Left lung (tissue), 14 donors: ENCODE measurements at places on chromosomes 6 and 20. TPM values are rescaled to one million over a fixed set of nuclear protein-coding genes. Genes with fewer than 3 reads are reported as not detected.
A peak's percentile ranks its signal among the peaks of the same experiment; 100 is the strongest.

GRCh38 chr20:15251171-15251570 is 913.8 kb upstream of the FLRT3 start:
- DNase-seq, result no peak
- H3K4me3 ChIP-seq, result no peak overlapping the region
- H3K27me3 ChIP-seq, result no peaks in the 10 kb centered on the region
- no peaks in the 10 kb centered on the region for H3K36me3 ChIP-seq

DNA sequence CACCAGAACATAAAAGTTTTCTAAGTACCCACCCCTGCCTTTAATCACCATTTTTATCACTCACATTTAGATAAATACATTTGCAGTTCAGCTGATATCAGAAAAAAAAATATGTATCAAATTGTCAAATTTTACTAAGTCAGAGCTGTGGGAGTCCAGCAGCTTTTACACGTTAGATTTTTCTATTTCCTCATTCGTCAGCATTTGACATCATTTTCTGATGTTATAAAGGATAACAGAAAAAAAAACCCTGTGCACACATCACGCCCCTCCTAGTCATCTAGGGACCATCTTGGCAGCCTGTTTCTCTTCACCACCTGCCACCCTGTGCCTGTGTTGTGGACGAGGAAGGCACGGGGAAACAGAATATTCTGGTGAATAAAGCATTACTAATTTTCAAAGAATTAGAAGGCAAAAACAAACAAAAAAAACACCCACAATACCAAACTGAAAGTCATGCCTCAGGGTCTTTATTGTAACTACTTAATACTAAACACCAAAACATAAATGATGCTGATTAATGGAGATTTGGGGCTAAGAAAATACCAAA is 12.4 kb downstream of the B4GALT5 start:
- H3K27me3 ChIP-seq, result no peaks in the 10 kb centered on the region
- peaks cover 17% of the 10 kb centered on the region for H3K4me1 ChIP-seq
- no peaks in the 10 kb centered on the region for H3K36me3 ChIP-seq
- H3K4me3 ChIP-seq, result no peak overlapping the region
- H3K27ac ChIP-seq, result peak overlapping the region; percentile 52

Gene ZNF334
- 6.2 TPM for total RNA-seq

GRCh38 chr20:62732842-62733525 is 24.3 kb downstream of the NTSR1 start:
- no peaks in the 10 kb centered on the region for H3K36me3 ChIP-seq
- H3K27me3 ChIP-seq, result peaks cover 61% of the 10 kb centered on the region
- H3K4me1 ChIP-seq, result peaks cover 64% of the 10 kb centered on the region
- H3K4me3 ChIP-seq, result no peak overlapping the region
- no peak for DNase-seq
- no peak overlapping the region for H3K27ac ChIP-seq

DNA sequence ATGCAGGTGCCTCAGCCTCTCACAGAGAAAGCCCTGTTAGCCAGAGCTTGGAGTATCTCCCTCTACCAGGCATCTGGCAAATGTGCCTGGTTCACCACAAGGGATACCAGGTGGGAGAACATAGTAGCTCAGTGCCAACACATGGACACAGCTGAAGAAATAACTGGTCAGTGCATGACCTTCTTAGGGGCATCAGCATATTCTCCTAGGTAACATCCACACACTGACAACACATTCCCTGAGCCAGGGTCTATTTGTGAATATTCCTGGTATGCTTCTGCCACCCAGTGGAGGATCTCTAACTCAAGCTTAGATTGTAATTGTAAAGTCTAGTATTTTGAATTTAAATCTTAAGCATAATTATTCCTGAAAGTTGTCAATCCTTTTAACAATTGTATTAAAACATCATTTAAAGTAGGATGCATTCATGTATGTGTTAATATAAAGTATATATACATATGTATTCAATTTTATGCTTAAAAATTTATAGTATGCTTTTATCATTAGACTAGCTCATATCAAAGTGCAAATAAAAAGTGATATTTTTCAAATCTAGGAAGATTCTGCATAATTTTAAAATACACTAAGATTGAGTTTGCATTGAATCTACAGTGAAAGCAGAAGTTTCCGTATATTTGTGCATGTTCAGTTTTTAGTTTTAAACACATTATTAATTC is 45.3 kb upstream of the COL21A1 start:
- H3K4me1 ChIP-seq, result peaks cover 7% of the 10 kb centered on the region
- no peak for DNase-seq
- no peaks in the 10 kb centered on the region for H3K27me3 ChIP-seq
- no peaks in the 10 kb centered on the region for H3K36me3 ChIP-seq
- H3K27ac ChIP-seq, result no peak overlapping the region

DNA sequence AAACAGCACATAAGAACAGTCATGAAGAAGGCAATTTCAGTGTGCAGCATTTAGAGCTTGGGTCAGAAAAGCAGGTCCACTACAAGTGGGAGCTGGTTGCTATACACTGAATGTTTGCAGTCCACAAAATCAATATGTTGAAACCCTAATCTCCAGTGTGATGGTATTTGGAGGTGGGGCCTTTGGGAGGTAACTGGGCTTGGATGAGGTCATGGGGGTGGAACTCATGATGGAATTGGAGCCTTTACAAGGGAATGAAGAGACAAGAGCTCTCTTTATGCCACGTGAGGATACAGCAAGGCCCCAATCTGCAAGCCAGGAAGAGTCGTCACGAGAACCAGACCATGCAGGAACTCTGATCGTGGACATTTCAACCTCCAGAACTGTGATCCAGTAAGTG is 216.7 kb upstream of the SLC35B3 start:
- no peak for DNase-seq
- no peaks in the 10 kb centered on the region for H3K36me3 ChIP-seq
- no peaks in the 10 kb centered on the region for H3K27me3 ChIP-seq
- H3K27ac ChIP-seq, result no peak overlapping the region
- no peak overlapping the region for H3K4me3 ChIP-seq
- no peaks in the 10 kb centered on the region for H3K4me1 ChIP-seq

Gene RCAN2
- total RNA-seq, result 28.1 TPM

GRCh38 chr20:4443016-4443415 is 278.7 kb upstream of the PRND start:
- no peak for DNase-seq
- no peaks in the 10 kb centered on the region for H3K36me3 ChIP-seq
- H3K27ac ChIP-seq, result no peak overlapping the region
- no peaks in the 10 kb centered on the region for H3K4me1 ChIP-seq
- no peaks in the 10 kb centered on the region for H3K27me3 ChIP-seq

- DNase-seq, result peak; percentile 72
- H3K4me3 ChIP-seq, result no peak overlapping the region
- H3K27ac ChIP-seq, result peak overlapping the region; percentile 75
- no peaks in the 10 kb centered on the region for H3K36me3 ChIP-seq
- H3K27me3 ChIP-seq, result peaks cover 17% of the 10 kb centered on the region
Measured at GRCh38 chr6:41639809-41640371, 1.6 kb downstream of the MDFI start.

Gene ZSCAN16
- total RNA-seq, result 3.0 TPM

DNA sequence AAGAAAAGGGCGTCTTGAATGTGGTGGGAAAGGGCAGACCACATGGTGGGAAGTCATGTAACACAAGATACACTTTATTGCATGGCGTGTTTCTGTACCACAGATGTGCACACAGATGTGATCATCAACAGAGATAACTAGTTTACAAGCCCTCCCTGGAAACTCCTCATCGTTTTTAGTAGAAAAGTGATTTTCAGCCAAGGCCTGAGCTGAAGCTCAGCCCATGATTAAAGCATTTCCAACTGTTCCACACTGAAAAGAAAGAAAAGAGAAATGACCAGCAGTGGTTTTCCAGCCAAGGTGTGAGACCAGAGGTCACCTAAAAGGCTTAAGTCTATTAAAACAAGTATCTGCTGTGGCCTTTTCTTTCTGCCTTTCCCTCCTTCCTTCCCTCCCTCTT is 463.9 kb upstream of the JAG1 start:
- no peak for DNase-seq
- no peaks in the 10 kb centered on the region for H3K4me1 ChIP-seq
- no peak overlapping the region for H3K27ac ChIP-seq
- H3K27me3 ChIP-seq, result no peaks in the 10 kb centered on the region
- H3K36me3 ChIP-seq, result no peaks in the 10 kb centered on the region

DNA sequence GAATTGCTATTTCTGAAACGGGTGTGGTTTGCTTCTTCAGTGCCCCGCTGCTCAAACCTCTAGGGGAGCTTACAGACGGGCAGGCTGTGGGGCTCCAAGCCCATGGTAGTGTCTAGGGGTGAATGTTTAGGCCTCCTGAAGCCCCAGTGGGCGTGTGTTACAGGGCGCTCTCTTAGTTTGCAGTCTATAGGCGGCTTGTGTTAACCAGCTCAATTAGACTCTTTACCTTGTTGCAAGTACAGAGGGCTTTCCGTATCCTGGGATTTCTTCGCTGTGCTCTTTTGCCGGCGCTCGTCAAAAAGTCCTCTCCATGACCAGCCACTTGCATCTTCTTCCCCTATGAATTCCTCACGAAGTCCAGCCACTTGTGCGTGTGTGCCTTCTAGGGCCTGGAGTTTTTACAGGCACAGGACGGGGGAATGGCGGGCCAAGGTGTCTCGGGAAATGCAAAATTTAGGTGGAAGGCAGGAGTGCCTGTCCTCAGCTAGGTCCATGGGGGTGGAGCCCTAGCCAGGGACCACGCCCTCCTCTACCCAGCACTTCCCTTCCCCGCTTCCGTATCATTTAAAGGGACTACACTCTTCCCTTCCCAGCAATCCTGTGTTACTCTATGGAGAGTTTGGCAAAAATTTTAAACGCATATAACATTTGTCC is 94.5 kb downstream of the HTR1B start:
- H3K4me3 ChIP-seq, result peak overlapping the region; percentile 36
- no peaks in the 10 kb centered on the region for H3K27me3 ChIP-seq
- no peak for DNase-seq
- H3K27ac ChIP-seq, result no peak overlapping the region
- no peaks in the 10 kb centered on the region for H3K4me1 ChIP-seq

DNA sequence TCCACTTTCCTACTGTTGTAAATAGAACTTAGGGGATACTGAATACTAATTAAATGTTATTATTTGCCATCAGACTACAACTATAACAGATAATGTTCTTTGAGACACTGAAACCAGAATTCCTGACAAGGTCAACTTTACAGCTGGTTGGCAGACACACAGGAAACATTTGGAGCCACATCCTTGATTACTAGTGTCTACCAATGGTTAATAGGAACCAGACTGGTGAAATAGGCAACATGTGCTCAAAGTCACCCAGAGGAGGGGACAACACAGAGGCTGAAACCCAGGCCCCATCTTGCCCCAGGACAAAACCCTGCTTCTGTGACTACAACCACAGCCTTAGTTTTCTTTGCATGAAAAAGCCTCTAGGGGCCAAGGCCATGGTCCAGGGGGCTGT is 47.8 kb upstream of the NT5E start:
- H3K36me3 ChIP-seq, result no peaks in the 10 kb centered on the region
- H3K27me3 ChIP-seq, result no peaks in the 10 kb centered on the region
- no peak overlapping the region for H3K27ac ChIP-seq
- no peak overlapping the region for H3K4me3 ChIP-seq

DNA sequence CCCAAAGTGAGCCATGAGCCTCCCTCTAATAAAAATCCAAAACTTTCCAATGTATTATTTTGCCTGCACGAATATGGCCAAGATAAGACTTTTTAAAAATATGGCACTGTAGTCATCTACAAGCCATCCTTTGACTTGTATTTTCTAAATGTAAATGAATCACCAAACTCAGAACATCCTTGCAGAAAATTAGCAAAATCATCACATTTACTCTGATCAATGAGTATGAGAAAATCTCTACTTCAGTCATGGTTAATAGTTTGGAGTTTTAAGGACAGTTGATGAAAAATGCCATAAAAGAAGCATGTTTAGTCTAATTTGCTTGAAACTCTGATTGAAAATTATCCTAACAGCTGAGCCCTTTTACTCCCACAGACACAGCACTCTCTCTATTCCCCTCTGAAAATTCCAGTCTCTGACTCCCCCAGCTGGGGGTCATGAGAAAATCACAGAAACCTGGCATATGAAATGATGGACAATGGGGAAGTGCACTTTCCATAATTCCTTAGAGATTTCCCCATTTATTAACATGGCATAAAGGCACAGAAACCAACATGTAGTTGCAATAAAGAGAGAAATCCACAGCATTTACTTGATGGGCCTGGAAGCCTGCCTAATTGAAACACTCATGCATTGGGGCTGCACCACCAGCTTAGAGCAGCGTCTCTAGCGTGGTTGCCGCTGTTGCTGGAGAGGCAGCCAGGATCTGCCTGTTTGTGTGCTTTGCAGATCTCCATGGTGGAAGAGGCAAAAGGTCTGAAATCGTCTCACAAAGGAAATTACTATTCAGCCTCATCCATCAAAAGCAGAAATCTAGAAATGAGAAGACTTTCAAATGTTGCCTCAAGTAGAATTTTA is 214.0 kb downstream of the WDR27 start:
- no peak overlapping the region for H3K27ac ChIP-seq
- peaks cover 8% of the 10 kb centered on the region for H3K4me1 ChIP-seq
- H3K27me3 ChIP-seq, result no peaks in the 10 kb centered on the region

Gene PRL
- total RNA-seq, result 0.39 TPM

Gene CD164
- total RNA-seq, result 266 TPM

Gene TPBG
- total RNA-seq, result 19.3 TPM

GRCh38 chr6:26296857-26297648 is 67.9 kb upstream of the BTN3A2 start:
- H3K27ac ChIP-seq, result no peak overlapping the region
- peaks cover 37% of the 10 kb centered on the region for H3K27me3 ChIP-seq
- H3K36me3 ChIP-seq, result no peaks in the 10 kb centered on the region

Gene FAM110A
- total RNA-seq, result 21.5 TPM

DNA sequence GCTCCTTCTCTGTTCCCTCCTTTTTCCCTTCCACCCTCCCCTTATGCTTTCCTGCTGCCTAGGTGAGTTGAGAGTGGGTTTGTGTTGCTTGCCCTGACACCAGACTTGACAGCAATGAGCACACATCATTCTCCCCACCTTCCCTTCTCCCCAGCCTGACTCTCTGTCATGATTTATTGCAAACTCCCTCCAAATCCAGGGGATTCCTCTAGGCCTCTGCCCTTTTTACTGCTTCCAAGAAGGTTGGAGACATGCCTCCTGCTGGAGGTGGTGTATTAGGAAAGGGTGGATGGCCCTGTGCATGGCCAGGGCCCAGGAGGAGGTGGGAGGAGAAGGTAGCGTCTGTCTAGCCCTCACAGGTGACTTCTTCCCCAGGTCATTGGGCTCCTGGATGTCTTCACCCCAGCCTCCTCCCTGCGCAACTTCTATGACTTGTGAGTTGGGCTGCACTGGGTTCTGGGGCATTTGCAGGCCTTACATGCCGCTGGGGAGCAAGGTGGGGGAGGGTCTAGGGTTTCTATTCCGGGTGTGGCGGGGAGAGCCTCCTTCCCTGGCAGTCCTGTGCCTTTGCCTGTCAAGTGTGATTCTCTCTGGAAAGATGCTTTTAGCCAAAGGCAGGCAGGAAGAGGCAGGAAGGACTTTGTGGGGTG is 2.1 kb downstream of the MAPK13 start:
- DNase-seq, result no peak
- no peak overlapping the region for H3K4me3 ChIP-seq
- H3K4me1 ChIP-seq, result peaks cover 53% of the 10 kb centered on the region
- no peaks in the 10 kb centered on the region for H3K27me3 ChIP-seq
- no peak overlapping the region for H3K27ac ChIP-seq
- H3K36me3 ChIP-seq, result no peaks in the 10 kb centered on the region

GRCh38 chr20:38412877-38413577 is 22.1 kb downstream of the SNHG17 start:
- H3K4me1 ChIP-seq, result no peaks in the 10 kb centered on the region
- H3K27me3 ChIP-seq, result no peaks in the 10 kb centered on the region
- no peak for DNase-seq
- H3K4me3 ChIP-seq, result no peak overlapping the region
- no peak overlapping the region for H3K27ac ChIP-seq
